ENCODE measurements at places on chromosomes 6 and 20.
A peak's percentile ranks its signal among the peaks of the same experiment; 100 is the strongest.

- no peak for DNase-seq
These were observed 58.5 kb downstream of the DLL1 start for GRCh38 chr6:170232186-170233002.

GRCh38 chr6:165920896-165921671 is 246.6 kb downstream of the TBXT start:
- no peak for DNase-seq

DNA sequence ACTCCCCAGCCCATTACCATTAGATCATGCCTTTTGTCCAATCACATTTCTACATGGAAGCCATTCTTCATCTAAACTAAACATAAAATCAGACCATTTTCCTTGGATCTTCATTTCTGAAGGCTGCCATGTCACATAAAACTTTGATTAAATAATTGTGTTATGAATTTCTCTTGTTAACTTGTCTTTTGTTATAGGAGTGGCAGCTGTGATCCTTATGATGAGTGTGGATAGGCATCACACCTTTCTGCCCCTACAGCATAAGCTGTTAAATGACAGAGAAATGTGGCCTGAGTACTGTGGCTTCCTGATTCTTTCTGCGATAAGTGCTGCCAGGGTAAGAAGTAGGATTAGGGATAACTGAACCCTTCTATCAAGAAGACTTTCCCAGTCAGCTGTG is 247.1 kb upstream of the MOCS1 start:
- no peak for DNase-seq

DNA sequence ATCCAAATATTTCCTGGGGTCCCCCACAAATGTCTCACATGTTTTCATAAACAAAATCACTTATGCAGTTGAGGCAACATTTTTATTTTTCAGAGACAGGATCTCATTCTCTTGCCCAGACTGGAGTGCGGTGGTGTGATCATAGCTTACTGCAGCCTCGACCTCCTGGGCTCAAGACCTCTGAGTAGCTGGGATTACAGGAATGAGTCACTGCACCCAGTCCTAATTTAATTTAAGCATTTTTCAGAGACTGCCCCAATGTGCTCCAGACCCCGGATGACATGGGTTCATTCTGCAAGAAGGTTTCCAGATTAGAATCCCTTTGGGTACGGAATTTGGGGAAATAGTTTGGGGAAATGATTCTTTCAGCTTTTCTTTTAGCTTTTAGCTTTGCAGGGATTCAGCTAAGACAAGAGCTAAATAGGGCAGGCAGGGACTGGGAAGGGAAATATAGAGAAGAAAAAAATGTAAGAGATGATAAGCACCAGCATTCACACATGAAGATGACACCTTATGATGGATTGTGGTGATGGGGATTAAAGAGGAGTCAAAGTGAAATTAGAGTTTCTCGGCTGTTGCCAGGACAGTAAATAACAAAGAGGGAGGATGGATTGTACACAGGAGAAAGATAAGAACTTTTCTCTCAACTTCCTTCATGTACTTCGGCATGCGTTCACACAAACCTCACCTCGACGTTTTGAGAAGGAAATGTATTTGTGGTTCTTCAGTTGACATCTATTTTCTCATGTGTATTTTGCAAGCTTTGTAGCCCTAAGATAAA is 169.4 kb upstream of the TAB2 start:
- no peak for DNase-seq

- peak; percentile 89 for DNase-seq
These were observed 15.9 kb upstream of the PTGIS start for GRCh38 chr20:49583669-49584417.

GRCh38 chr6:156778454-156779205 is 1.5 kb downstream of the ARID1B start:
- DNase-seq, result peak; percentile 46

- DNase-seq, result no peak
These were observed 467.4 kb upstream of the PLCB4 start for GRCh38 chr20:8601542-8601912.

- DNase-seq, result peak; percentile 96
These were observed 586 bp upstream of the NQO2 start for GRCh38 chr6:2998998-2999617.

- no peak for DNase-seq
These were observed 160.5 kb upstream of the LAMP5 start for GRCh38 chr20:9353916-9354276.

DNA sequence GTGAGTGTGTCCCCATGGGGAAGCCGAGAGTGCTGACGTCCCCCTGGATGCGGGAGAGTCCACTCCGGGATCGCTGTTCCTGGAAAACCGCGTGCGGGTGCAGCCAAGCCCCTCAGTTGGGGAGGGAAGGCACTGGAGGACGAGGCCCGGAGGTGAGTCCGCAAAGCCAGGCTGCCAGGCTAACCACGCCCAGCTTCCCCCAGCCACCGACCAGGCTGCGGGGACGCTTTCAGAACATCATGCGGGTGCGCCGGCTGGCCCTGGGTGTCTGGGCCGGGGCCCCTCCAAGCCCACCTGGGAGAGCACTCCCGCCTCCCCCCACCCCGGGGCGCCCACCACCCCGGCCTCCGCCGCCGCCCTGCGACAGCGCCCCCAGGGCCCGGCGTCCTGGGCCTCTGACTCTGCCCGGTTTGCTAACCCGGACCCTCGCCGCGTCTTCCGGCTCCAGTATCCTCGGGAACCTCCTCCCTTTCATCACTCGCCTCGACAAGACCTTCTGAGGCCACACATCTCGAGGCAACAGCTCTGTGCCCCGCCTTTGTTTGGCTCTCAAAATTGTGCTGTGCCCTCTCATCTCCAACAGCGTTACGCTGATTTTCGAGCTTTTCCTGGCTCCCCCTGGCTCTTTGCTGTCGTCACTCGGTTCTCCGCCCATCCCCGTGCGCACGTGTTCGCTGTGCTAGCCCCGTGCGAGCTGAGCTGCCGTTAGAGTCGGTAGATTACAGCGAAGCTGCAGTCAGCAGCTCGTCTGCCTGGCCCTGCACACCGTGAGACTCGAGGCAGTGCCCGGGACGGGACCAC is 47.1 kb upstream of the ENTPD6 start:
- DNase-seq, result peak; percentile 91

GRCh38 chr20:47283411-47283810 is 73.1 kb downstream of the ZMYND8 start:
- no peak for DNase-seq

DNA sequence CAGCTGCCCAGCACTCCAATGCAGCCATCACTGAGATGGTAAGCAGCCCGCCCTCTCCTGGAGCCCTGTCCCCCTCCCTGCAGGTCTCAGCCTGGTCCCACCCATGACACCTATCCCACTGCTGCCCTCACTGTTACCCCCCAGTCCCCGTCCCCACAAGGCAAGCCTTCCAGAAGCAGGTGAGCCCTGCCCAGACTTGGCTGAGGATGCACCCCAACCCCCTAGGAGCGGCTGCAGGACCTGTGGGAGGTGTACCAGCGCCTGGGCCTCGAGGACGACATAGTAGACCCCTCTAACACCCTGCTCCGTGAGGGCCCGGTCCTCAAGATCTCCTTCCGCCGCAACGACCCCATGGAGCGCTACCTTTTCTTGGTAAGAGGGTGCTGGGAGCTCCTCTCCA is 9.2 kb downstream of the FGD2 start:
- DNase-seq, result no peak

DNA sequence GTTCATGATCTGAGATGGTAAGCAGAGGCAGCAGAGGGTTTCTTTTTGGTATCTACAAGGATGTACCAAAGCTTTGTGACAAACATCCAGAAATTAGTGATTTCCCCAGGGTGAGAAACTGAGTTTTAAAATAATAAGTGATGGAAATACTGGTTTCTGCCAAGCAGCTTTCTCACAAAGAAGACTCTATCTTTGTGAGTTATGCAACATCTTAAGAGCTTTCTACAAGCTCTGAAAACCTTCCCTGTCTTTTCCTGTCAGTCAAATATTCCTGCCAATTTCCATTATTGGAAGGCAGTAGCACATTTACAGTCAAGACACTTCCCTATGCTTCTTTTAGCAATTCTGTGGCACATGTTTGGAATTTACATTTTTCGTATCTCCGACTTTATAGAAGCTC is 264.7 kb upstream of the SPTLC3 start:
- DNase-seq, result no peak

DNA sequence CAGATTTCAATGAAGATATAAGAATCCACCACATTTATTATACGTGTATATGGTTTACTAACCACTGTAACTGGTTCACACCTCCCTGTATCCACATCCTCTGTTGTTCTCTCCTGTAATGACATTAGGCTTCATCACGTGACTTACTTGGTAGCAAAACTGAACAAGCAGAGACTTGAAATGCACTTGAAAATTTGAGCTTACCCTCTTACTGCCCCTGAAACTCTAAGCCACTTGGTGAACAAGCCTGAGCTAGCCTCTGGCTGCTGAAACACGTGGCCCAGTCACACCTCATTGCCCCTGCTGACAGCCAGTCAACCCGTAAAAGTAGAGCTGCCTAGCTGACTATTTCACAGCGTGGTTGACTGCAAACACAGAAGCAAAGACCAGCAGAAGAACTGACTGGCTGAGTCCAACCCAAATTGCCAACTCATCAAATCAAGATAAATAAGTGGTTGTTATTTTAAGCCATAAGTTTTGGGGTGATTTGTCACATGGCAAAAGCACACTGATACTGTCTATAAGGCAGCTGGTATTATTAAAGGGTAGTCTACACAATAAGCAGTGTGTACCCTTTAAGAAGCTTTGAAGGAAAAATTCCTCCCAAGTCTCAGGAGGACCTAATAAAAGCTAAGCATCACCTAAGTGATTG is 109.0 kb downstream of the RALGAPA2 start:
- DNase-seq, result peak; percentile 39

DNA sequence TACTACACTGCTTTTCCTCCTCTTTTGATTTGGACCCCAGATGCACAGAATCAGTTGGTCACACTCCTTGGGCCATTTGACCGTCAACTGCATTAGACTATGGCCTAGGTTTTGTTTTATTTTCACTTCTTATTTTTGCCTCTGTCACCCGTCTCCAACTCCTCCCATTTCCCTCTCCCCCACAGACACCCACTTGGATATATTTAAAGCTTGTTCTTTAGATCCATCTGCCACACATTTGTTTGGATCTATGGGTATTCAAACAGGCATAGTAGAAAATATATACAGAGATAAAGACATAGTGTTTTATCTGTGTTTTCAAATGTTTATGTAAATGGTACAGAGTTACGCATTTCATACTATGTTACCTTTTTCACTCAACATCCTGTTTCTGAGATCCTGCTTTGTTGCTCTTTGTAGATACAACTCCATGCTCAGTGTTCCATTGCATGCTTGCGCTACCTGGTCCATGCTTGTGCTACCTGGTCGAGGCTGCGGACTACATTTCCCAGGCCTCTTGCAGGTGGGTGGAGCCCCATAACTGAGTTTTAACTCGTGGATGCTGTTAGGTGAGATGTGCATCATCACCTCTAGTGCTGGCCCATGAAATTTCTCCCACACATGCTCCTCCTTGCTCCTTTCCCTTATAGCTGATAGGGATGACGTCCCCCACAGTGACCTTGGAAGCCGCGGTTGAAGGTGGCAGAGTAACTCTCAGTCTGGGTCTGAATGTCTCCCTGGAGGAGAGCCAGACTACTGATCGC is 11.5 kb upstream of the PREX1 start:
- no peak for DNase-seq

- DNase-seq, result peak; percentile 41
These were observed 1.1 kb downstream of the CITED2 start for GRCh38 chr6:139373154-139373927.

DNA sequence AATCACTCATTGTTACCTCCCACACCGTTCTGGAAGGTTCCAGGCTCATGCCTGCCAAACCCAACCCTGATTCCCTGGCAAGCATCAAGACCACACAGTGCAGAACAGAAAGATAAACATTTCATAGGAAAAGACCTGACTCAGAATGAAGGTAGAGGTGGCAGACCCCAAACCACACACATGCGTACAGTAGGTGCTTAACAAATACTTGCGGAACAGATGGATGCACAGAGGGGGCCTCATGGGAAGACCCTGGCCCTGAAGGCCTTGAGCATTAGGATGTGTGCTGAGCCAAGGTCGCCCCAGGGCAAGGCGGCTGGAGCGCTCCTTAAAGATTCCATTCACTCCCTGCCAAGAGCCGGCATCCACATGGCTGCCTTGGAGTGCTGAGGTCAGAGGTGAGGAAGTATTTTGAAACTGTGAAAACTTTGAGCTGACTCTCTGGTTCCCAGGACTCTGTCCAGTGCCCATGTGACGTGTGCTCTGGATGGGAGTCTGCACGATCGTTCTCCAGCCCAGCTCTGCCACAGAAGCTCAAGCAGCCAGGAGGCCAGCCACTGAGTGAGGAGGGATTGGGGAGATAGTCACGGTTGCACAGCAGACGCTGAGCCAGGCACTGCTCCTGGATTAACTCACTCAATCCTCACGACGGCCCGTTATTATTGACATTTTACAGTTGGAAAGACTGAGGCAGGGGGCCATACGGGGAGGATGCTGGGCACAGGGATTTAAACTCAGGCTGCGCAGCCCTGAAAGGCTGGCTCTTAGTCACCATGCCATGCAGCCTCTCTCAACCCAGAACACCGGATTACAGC is 65.5 kb upstream of the AFDN start:
- DNase-seq, result peak; percentile 43

DNA sequence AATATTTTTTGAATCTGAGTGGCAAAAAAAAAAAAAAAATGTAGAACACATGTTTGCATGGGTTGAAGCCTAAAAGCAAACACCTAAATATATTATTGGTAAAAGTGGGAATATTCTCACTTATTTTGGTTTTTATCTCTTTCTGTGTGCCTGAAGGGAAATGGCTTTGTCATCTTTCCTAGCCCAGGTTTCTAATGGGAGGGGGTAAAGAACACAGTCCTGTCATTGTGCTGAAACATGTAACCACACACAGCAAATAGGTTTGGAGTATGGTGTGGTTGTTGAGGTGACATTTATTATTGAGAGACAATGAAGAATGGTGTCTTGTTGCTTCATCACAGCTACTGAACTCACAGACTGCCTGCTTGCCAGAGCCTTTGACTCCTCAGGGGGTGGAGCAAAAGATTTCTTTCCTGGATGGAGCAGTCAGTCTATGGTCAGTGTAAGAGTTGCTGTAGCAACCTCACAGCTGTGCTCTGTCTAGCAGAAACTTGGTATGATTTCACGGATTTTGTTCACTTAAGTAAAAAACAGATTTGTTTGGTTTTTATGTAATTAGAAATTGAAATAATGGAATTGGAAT is 70.2 kb downstream of the CEP57L1 start:
- DNase-seq, result peak; percentile 23

- no peak for DNase-seq
These were observed 83.7 kb downstream of the ELOVL5 start for GRCh38 chr6:53264915-53265607.

DNA sequence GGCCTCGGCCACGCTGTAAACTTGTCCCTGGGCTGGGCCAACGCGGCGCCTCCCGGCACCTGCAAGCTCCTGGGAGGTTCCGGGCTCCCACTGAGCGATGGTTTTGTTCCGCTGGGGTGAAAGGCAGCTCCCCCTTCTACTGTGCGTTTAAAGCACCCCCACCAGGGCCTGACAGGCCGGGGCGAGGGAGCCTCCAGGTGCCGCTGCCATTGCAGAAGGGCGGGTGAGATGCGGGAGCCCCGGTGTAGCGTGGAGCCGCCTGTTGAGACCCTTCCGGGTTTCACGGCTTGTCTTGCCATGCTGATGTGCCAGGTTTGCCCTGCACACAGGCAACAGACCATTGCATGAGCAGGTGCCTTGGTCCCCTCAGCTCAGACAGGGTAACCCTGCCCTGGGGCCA is 2.9 kb downstream of the COL20A1 start:
- no peak for DNase-seq
